ENCODE measurements at places on chromosomes 4 and X.

DNA sequence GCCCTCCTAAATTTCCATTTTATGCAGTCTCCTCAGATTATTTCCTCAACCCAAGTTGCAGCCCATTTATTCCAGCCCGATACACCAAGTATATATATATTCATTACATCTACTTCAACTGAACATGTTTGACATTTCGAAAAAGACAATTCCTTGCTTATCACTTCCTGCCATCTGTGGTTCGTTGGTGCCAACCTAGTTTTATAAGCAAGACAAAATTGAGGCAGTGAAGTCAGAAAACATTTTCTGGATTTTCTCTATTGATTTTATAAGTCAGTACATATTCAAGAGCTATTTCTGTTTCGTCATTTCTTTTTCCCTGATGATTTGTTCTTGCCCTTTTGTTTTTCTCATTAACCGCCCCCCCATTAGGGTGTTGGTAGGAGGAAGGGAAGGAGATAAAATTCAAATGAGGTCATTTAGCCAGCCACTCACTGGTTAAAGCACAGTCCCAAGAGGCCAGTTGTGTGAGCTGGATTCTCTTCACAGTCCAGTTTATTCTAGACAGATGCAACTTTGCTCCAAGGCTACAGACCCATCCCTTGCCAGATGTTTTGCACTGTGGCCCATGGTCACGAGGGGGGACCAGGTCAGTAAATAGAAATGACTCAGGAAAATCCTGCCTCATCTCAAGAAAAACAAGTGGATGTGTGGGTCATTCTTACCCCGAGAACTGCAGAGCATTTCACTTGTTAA lies 20.3 kb upstream of the VEGFD start:
- no peak for DNase-seq

GRCh38 chr4:90769251-90769650 lies 642.1 kb downstream of the CCSER1 start:
- no peak for DNase-seq

- no peak for DNase-seq
These were observed 195.2 kb downstream of the KDR start for GRCh38 chr4:54930226-54930625.

DNA sequence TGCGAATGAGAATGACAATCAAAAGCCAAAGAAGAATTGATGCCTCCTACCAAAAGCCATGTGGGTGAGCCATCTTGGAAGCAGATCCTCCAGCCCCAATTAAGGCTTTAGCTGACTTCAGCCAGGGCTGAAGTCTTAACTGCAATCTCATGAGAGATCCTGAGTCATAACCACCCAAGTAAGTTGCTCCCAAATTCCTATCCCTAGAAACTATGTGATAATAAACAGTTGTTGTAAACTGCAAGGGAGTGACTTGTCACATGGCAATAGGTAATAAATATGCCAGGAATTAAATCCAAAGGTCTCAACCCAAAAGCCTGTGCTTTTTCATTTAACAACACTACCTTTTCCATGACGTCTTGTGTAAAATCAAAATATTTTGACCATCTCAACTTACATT lies 154.2 kb upstream of the TBL1X start:
- no peak for DNase-seq

GRCh38 chr4:126794363-126794762 lies 838.4 kb upstream of the INTU start:
- no peak for DNase-seq
